ENCODE measurements at places on chromosomes 1 and 21.

DNA sequence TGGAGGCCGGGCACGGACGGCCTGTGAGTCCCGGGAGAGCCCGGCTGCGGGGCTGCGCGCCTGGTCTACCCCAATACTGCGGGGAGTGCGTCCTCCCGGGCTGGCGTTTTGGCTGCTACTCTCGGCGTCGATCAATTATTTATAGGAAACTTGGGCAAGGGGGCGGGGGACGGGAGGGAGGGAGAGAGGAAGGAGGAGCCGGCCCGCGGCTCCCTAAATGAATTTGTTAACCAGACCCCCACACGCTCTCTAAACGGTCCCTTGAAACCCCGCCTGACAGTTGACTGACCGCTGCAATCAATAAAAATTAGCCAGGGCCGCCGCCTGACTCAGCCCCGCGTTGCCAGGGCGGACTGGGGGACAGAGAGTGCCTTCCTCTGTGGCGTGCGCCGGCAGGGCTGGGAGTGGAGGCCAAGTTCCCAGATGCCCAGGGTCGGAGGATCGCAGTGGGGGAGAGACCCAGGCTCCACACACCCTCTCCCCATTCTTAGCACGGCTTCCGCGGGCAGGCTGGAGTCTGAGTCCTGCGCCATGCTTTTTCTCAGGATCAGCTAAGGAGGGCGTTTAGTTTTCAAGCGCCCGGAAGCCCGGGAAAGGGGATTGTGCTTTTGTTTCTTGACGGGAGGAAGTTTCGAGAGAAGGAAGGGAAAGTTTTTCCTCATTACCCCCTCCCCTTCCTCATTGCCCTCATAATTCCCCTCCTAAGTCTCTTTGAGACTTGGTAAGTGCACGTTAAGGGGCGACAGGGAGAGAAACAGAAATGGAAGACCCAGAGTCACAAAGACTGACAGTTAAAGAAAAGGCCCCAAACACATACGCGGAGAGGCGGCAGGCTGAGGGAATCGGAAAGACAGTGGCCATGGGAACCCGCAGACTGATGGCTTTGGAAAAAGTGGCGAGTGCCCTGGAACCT lies 6.2 kb downstream of the PAX7 start:
- no peak for DNase-seq

DNA sequence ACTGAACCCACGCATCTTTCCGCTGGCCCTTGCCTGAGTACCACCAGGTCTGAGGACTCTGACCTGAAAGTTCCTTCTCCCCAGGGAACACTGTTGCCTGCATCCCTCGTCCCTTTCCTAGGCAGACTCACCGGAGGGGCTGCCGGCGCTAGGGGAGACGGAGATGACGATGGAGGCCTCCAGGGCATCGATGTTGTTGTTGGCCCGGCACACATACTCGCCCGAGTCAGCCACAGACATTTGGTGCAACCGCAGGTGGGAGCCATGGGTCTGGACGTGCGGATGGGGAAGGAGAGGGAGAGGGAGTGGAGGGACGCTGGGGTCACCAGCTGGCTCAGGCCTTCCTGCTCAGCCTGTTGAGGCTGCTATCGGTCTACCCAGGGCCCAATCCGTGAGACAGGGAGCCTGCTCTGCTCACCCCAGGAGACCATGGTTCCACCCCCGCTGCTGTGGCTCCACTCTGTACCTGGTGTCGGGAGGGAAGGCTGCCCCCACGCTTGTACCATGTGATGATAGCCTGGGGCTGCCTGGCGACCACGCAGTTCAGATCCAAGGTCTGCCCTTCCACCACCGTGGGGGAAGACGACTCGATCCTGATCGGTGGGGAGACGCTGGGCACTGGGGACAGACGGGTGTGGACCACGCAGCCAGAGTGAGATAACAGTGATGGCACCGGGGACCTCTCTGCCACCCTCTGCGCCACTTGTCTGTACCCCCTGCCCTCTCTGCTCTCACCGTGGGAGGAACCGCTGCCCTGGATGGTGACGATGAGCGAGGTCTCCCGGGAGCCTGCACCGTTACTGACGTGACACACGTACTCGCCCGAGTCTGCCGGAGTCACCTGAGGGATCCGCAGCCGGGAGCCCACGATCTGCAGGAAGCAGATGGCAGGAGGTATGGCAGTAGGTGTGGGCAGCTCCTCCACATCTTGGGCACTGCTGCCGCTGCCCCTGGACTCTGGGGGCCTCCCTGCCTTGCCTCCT lies 35.4 kb downstream of the LDLRAD2 start:
- DNase-seq: no peak

GRCh38 chr1:234325878-234326496 lies 47.3 kb upstream of the COA6 start:
- DNase-seq: no peak

GRCh38 chr1:182301026-182301436 lies 90.6 kb downstream of the GLUL start:
- no peak for DNase-seq

DNA sequence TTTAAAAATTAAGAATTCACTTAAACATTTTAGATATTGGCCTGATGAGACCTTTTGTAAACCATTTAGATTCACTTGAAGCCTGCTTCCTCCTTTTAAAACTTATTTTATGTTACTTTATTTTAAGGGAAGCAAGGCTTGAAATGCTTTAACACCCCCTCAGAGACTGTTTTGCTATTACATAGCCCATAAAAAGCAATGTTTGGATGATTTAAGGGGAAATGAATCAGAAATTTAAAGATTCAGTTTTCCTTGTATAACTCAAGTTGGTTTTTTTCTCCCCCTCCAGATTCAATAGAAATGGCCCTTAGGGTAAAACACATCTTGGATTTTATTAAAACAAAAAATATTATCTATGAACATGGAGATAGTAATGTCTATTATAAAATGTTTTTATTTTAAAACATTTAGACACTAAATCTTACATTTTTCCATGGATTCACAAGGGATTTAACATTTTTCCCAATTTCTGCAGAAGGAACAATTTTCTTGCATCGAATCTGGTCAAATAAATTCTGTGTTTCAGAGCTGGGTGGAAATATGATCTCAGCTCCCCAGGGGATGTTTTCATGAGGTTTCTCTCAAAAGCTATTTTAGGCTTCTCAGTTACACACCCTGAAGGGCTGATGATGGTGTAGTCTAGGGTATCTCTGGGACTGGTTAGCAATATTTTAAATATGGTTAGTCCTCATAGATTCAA lies 69.3 kb upstream of the WARS2 start:
- DNase-seq: no peak

DNA sequence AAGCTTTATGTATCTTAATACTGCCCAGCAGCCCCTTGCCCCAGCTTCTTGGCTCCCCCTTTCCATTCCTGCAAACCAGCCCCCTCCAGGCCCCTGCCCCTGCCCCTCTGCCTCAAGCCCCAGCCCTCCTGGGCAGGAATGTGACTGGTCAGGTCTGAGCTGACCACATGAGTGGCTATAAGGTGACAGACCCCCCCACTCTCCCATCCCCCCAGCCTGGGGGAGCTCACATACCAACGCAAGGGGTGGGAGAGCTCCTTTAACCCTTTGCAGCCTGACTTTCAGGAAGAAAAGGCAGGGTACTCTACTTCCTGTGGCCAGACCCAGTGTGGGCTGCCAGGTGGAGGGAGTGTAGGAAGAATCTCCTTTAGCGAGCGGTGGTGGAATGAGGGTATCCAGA lies 33.2 kb downstream of the AHDC1 start:
- DNase-seq: no peak

GRCh38 chr21:43922949-43923348 lies 57.9 kb downstream of the AGPAT3 start:
- DNase-seq: no peak

DNA sequence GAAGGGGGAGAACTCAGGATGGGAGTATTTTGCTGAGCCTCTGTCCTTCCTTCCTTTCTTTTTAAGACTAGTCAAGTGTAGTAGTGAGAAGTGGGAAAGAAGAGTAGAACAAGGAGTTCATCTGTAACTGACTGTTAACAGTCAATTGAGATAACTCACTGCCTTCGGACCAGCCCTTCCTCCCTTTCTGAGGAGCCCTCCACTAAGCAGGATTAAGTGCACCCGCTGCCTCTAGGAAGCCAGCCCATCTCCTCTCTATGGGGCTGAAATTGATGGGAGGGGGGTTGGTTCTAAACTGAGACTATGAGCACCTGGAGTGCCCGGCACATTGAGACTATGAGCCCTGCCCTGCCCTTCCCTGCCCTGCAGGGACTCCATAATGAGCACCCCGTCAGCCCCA lies 72.7 kb upstream of the TINAGL1 start:
- DNase-seq: no peak

- DNase-seq: no peak
These were observed 429 bp downstream of the FCGR2A start for GRCh38 chr1:161505686-161506085.

DNA sequence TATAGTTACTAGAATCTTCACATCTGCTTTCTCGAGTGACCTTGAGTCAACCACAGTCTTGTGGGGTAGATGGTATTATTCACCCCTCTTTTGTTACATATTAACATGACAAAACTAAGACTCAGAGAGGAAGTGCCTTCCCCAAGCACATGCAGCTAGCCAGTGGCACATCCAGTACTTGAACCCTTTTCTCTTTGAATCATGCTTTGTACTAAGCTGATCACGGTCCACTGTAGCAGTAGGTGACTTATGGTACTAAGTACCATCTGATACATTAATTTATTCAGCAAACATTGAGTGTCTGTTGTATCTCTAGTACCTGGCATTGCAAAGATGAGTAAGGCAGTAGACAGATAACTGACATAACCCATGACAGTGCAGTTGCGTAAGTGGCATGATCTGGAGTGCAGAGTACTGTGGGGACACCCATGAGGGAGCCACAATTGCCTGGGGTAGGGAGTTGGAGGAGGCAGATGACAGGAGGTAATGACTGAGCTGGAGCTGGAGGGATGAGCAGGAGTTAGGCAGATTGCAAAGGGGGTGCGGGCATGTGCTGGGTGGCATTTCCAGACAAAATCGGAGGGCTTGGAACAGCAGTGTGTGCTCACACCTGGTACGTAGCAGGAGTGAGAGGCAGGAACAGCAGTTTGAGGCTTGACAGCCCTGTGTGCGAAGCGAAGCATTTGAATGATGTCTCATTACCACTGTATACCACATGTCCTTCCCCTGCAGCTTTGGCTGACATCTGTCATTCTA lies 29.8 kb downstream of the UCK2 start:
- DNase-seq: no peak

GRCh38 chr1:165014753-165015152 lies 341.8 kb downstream of the LMX1A start:
- no peak for DNase-seq

DNA sequence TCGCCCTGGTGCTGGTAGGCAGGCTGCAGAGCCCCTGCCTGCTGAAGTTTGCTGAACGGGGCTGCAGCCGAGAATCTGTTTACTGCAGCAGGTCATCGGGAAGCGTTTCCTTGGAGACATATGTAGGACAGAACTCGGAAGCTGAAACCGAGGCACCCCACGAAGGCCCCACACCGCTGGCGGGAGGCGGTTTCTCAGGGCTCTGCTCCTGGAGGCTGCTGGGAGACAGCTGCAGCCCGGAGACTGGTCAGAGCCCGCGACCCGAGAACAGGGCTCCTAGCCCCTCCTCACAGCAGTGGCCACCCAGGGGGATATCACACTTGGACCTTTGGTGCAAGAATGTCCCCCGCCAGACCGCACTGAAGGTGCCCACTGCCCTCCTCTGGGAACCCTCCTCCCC lies 12.7 kb upstream of the PLCH2 start:
- no peak for DNase-seq

DNA sequence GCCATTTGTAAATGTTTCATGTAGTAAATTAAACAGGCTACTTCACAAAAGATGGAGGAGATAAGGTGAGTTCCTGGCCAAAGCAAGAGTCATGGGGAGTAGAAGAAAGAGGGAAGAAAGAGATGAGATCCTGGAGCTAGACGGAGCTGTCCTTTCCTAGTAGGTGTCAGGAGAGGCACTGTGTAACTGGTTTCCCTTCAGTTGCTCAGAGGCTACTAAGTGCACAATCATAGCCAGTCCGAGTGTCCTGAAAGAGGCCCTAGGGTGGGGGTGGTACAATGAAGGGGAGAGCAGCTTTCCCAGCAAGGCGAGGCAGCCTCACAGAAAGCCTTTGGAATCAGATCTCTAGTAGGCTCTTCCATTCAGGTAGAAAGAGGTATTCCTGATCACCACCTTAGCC lies 390.9 kb downstream of the KCNH1 start:
- DNase-seq: no peak

- DNase-seq: no peak
These were observed 62.8 kb upstream of the NGF start for GRCh38 chr1:115400891-115401290.

GRCh38 chr1:56330391-56331026 lies 248.9 kb downstream of the PLPP3 start:
- DNase-seq: no peak

DNA sequence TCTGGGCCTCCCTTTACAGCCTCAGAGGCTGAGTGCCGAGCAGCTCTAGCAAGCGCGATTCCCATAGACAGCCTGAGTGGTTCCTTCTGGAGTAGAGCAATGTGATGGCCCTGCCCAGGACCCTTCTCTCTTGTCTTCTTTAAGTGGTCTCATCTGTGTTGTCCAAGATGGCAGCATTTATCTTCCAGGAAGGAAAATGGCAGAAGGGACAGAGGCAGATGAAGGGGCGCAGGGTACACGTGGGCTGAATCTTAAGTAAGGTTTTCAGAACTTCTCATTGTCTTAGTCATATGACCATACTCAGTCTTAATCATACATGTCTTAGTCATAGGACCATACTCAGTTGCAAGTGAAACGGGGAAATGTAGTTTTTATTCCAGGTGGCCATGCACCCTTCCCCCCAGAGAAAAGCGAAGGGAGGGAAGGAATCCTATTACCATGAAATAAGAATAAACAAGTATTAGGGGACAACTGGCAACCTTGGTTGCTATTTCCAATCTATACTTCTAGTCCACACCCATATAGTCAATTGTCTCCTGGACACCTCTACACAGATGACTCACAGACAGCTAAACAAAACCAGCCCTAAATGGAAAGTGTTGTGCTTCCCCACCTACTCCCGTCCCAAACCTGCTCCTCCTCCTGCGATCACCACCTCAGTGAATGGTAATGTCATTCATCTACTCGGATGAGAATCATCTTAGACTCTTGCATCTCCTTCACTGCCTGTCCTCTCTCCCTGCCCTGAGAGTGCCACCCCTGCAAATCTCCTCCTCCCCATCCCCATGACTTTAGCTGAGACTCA lies 13.3 kb downstream of the OVAAL start:
- no peak for DNase-seq

DNA sequence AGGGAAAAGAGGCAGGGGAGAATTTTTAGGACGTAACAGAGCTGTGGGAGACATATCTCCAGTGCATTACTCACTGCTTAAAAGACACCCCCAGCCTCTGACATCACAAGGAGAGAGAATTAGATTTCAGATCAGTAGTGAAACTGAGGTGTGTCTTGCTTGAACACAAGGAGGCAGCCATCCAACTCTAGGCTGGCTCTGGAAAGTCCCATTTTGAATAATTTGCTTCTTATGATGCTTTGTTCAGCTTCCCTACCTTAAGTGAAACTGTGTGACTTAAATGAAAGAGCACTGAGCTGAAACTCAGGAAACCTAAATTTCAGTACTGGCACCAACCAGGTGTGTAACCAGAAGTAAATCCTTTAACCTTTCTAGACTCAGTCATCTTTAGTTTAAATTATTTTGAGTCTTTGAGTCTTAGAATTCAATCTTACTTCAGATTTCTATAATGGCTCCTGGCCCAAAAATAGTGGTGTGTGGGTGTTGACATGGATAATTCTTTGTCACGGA lies 251.6 kb upstream of the SGIP1 start:
- no peak for DNase-seq

All from GOT3 (cell line).